ENCODE measurements at places on chromosomes 3 and 15.

GRCh38 chr15:70195587-70196305 is 98.0 kb upstream of the TLE3 start:
- no peak for DNase-seq

GRCh38 chr3:197339841-197340520 is 41.6 kb upstream of the DLG1 start:
- no peak for DNase-seq

DNA sequence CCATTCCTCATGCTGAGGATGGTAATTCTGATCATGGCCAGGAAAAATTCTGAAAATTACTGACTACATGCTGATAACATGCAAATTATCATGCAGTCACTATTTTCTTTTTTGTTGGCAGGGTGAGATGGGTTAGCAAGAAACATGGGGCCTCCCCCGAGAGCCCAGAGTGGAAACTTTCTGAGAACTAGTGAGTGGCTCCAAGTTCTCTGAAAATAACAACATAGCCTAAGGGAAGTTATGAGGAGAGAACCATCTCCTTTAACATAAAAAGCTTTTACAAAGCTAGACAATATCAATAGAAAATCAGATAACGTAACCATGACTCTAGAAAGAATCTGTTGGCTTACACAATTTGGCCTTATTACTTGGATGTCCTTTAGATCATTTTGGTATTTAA is 254.2 kb downstream of the PLOD2 start:
- no peak for DNase-seq

DNA sequence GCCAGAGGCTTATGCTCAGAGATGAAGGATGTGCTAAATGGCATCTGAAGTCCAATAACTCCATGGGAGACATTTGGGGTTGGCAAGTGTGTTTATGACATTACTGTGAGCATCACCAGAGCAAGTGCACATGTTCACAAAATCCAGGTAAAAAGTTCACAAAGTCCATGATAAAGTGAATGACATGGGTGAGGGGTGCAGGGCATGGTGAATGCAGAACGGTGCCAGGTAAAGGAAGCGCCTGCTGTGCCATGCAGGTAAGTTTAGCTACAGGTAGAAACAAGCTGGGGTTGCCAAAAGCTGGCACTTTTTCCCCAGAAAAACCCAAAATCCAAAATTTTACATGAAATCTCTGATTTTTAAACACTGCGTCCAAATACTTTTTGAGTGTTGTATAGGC is 268.2 kb downstream of the ABHD5 start:
- DNase-seq, result no peak

DNA sequence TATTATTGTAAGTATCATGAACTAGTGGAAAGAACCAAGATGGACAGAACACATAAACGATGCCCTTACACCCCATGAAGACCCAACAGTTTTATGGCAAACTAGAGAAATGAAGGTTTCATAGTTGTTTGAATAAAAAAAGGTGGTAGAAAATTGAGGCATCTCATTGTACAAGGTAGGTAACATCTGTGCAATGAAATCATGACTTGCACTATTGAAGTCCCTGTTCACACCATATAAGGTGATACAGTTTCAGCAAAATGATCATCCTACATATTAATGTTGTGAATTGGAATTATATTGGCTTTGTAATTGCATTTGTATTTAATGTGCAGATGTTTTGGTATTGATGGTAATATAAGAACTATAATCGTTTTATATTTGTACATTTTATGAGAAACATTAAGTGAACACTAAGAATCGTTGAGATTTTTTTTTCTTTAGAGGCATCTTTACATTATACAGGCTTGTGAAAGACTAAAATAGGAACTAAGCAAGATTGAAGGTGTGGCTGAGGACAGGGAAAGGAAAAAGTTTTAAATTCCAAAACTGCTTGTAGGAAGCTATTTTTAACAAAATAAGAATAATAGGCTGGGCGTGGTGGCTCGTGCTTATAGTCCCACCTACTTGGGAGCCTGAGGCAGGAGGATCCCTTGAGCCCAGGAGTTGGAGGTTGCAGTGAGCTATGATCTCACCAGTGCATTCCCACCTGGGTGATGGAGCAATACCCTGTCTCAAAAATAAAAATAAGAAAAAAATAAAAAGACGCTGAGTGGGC is 48.5 kb downstream of the CGNL1 start:
- DNase-seq, result no peak

Data from stimulated activated CD4-positive, alpha-beta T cell treated with anti-CD3 and anti-CD28 coated beads, Interleukin-12 subunit alpha, Interleukin-12 subunit beta, amount 100 ng/mL, for 4 hours (primary cell).